Activated CD4-positive, alpha-beta memory T cell treated with anti-CD3 and anti-CD28 coated beads, Interleukin-2, amount 10 ng/mL, durations not matched to agents 7 days and 5 days (primary cell): ENCODE measurements at places on chromosomes 16 and 17.

- DNase-seq, result peak; percentile 42
Measured at GRCh38 chr17:44086364-44087311, 16.1 kb downstream of the G6PC3 start.

DNA sequence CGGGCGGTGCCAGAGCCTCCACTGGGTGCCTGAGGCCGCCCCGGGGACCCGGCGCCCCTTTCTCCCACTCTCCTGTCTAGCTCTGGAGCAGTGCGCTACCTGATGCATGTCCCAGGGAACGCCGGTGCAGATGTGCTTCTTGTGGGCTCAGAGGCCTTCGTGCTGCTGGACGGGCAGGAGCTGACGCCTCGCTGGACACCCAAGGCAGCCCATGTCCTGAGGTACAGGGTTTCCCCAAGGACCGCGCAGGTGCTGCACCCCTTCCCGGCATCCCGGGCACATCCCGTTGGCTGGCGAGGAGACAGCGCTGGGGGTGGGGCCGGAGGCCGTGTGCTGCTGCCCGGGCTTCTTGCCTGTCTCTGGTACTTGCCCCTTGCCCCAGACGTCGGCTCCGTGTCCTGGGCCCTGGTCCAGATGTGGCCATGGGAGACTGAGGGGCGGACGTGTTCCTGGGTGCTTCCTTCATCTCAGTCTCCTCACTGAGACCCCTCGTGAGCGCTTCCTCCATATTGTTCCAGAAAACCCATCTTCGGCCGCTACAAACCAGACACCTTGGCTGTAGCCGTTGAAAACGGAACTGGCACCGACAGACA, 12.5 kb downstream of the RGS11 start:
- DNase-seq, result no peak

- peak; percentile 51 for DNase-seq
Measured at GRCh38 chr16:11670171-11671131, 2.2 kb downstream of the SNN start.

DNA sequence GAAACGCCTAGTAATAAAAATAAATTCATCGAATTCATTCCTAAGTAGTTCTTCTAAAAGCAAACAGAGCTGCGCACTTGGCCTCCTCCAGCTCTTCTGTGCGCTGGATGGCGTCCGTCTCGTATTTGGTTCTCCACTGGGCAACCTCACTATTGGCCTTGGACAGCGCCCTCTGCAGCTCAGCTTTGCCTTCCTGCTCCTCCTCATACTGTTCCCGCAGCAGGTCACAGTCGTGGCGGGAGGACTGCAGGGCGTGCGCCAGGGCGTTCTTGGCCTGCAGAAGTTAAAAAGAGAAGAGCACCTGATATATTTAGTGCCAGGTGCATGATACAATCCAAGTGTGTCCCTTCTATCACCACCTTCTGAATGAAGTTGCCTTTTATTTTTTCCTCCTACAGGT, 21.8 kb downstream of the MYH3 start:
- no peak for DNase-seq

GRCh38 chr17:48391444-48391843, 38.6 kb downstream of the SKAP1 start:
- no peak for DNase-seq

DNA sequence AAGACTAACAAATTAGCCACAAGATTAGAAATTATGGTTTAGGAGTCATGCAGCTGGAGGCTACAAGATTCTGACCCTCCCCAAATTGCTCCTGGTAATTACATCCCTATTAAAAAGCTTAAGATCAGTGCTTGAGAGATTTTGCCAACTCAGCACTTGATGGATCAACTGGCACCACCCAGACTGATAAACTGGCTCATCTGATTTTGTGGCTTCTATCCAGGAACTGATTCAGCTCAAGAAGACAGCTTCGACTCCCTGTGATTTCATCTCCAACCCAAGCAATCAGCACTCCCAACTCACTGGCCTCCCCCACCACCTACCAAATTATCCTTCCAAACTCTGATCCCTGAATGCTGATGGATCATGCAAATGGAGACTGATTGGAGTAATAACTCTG, 94.8 kb downstream of the TNFRSF13B start:
- no peak for DNase-seq

DNA sequence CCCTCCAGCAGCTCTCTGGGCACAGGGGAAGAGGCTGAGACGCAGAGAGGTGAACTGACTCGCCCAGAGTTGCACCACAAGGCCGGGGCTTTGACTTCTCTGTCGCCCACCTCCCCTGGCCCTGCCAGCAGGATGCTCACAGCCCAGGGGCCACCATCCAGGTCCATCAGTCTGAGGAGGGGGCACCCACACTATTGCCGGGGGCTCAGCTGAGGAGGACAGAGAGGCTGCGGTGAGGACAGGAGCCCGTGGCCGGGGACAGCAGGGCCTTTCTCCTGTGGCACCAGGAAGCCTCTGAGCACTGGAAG, 32.6 kb downstream of the KDM8 start:
- no peak for DNase-seq

GRCh38 chr16:22732400-22732799, 81.6 kb upstream of the HS3ST2 start:
- DNase-seq, result no peak

DNA sequence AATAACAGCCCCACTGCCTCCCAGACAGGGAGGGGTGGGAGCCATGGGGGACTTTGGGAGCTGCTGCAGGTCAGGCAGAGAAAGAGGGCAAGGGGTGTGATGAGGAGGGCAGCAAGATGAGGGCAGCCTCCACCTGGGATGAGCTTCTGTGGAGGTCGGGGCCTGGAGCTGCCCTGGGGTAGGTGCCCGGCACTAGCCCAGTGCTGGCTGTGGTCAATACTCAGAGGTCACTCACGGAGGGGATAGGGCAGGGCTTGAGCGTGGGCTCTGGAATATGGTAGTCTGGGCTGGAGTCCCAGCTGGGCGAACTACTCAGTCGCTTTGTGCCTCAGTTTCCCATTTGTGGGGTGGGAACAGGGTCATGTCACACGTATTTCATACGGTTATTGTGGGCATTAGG, 169.0 kb downstream of the IRF8 start:
- no peak for DNase-seq

DNA sequence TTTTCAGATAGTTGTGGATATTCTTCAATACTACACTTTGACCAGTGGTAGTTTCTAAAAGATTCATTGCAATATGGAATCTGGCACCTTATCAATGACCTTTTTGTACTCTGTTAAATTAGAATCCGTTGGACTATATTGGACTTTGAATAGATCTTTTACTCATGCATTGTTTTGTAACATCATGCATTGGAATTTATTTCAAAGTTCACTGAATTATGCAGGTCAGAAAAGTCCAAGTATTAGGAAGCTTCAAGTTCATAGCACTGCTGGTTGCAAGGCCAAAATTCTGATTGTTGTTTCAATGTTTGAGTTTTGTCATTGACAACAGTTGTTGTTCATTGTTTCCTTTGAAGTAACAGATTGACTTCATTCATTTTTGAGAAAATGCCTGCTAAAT, 7.9 kb upstream of the DHRS11 start:
- DNase-seq, result no peak

GRCh38 chr17:75820094-75821080, 23.8 kb downstream of the UNC13D start:
- DNase-seq, result no peak

DNA sequence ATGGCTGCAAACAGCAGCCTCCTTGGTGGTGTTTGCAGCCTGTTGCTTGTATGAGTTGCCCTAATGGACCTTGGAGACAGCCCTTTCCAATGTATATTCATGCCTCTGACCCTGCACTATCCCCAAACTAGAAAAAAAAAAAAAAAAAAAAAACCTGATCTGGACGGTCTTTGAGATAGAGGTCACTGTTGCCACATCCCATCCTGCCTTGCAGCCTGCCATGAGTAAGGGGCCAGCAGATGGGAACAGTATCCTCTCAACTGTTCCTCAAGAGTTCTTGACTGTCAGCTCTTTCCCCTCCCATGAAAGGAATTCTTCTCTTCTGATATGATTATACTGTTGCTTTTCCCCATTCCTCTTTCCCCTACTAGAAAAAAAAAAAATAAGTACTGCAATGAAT, 152.4 kb downstream of the SSH2 start:
- no peak for DNase-seq

GRCh38 chr17:65060631-65061254, 4.2 kb upstream of the GNA13 start:
- DNase-seq, result no peak

GRCh38 chr16:80804056-80804525, 307 bp downstream of the CDYL2 start:
- peak; percentile 62 for DNase-seq

GRCh38 chr17:31824766-31825360, 34.2 kb downstream of the COPRS start:
- no peak for DNase-seq

DNA sequence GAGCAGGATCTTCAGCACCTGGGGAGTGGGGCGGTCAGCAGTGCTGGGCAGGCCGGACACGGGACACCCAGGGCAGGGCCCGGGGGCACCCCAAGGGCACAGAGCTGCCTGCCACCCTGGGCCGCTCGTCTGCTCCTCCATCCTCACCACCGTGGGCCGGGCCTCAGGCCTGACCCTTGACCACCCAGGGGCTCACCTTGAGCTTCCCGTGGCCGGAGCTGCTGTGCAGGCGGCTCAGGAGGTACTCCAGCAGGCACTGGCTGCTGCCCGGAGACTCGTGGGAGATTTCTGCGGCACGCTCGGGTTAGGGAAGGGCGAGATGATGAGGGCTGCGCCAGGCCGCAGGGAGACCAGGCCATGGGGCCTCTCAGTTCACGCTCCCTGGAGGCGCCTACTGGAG, 2.1 kb downstream of the TEPSIN start:
- no peak for DNase-seq

- no peak for DNase-seq
Measured at GRCh38 chr17:37706446-37706845, 38.4 kb downstream of the HNF1B start.
